CD4-positive, alpha-beta T cell (primary cell): ENCODE measurements at places on chromosomes 4 and X.

GRCh38 chr4:126954537-126955291, 678.0 kb upstream of the INTU start:
- no peak for DNase-seq

- DNase-seq, result no peak
Observed at GRCh38 chrX:8043121-8043520, 115.9 kb upstream of the PNPLA4 start.

DNA sequence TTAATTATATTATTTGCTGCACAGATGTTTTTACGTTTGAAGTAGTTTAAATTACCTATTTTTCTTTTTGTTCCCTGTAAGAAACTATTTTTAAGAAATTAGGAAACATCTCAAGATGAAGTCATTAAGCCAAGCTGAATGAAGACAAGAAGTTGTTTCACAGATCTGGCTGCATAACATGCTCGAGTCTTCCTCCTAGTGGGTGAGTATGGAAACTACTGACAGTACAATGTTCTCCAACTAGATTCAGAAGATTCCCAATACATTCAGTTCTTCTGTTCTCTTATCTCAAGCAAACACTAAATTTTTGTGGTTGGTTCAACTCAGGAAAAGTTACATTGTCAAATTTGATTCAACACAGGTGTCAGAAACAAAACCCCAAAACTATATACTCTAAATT, 256.8 kb upstream of the VCX start:
- no peak for DNase-seq

- no peak for DNase-seq
Observed at GRCh38 chr4:145301386-145302080, 121.1 kb upstream of the OTUD4 start.

DNA sequence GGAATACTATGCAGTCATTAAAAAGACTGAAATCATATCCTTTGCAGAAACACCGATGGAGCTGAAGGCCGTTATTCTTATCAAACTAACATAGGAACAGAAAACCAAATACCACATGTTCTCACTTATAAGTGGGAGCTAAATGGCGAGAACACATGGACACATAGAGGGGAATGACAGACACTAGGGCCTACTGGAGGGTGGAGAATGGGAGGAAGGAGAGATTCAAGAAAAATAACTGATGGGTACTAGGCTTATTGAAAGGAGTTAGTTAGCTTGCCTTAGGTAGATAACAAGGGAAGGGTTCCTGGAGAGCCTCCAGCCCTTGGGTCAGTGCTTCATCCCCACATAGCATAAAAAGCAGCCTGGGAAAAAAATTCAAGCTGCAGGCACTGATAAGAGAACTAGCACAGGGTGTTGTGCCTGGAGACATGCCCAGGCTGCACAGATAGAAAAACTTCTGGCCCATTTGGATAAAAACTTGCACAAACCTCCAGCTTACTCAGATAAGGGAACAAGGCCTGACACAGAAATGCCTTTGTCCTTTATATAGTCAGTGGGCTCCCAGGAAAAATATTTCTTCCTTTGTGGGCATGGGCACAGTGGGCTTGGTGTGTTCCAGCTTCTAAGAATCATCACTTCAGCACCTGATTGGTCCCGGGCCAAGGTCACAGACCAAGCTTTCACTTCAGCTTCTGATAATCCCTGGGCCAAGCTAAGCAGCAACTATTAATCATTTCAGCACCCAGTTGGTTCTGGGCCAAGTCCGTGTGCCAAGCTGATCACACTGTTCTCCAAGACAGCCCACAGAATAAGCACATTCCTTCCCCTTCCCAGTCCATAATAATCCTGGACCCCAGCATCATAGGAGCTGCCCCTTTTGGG, 23.1 kb upstream of the PWWP3B start:
- no peak for DNase-seq

GRCh38 chrX:68832101-68832416, 3.2 kb downstream of the EFNB1 start:
- DNase-seq, result no peak

DNA sequence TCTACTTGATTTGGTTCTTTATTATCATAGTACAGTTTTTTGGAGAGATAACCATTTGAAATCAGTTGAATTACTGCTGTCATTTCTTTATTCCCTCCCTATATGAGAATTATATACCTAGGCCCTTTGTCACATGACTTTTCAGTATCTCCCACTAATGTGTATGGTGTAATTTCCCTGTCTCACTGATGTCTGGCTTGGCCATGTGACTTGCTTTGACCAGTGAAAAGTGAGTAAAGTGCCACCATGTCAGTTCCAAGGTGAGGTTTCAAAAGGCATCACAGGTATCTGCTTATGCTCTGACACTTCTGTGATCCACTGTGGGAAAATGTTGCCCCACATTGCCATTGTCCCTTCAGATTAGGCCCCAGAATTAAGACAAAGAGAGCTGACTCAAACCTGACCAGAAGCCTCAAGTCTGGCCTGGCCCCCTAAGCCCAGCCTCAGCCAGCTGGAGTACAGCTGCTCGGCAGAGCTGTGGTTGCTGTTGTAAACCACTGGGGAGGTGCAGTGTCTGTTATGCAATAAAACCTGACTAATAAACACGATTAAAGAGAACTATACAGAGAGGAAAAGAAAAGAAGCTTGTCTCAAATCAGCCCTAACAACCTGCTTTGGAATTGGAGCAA, 27.5 kb downstream of the SETD7 start:
- DNase-seq, result no peak

DNA sequence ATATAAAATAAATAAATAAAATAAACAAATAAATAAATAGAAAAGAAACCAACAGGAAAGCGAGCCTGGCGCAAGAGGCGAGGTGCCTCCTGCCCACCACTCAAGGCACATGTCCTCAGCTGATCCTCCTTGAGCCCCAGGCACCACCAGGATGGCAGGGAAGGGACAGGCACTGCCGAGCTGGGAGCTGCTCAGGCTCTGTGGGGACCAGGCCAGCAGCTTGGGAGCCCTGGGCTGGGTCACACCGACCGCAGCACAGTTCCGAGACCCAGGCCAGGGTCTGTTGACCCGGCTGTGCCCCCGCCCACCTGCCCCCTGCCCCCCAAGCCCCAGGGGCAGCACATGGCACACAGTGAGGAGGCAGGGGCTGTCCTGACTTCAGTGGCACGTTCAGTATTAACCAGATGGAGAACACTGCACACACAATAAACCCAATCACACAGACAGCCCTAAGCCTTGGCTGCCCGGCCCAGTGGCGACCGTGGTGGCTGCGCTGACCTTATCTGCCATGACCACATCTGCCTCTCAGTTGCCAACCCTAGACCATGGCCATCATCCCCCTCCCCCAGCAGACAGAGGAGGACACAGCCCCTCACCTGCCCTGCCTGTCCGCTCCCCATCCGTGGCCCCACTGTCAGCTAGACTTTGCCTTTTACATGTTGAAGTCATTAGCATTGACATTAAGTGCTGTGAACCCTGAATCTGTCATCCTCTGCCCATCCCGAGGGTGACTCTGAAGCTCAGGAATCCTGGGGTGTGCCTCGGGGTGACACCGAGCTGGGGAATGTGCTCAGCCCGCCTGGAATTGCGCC, 2.9 kb upstream of the TREX2 start:
- no peak for DNase-seq

DNA sequence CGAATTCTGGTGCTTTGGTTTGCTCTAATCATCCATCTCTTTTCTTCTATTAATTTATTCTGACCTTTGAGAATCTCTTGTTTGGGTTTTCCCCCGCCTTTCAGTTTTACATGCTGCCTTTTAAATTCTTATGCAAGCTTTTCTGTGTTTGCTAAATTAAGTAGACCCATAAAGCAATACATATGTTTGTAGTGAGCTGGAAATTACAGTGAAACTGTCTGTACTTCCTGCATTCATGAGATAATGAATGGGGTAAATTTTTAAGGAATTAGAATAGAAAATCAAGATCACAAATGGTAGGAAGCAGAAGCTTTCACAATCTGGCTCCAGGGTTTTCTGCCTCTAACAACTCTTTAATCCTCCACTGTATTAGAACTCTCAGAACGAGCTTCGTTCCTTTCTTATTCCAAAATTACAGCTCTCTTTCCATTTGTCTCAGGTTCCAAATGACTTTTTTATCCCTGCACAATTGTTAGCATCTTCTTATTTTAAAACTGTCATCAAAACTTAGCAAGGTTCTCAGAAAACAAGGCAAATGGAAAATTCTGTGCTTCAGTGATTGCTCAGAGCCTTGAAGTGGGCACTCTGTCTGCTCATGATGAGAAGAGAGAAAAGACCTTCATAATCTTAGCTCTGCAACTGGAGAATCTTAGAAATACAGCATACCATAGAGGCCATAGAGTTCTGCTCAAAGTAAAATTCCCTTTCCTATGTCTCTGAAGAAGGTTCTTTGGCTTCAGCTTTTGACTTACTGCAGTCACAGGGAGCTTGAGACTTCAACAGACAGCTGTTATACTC, 108.2 kb downstream of the EGF start:
- DNase-seq, result no peak

- no peak for DNase-seq
Observed at GRCh38 chrX:115402299-115402698, 112.8 kb downstream of the LUZP4 start.

DNA sequence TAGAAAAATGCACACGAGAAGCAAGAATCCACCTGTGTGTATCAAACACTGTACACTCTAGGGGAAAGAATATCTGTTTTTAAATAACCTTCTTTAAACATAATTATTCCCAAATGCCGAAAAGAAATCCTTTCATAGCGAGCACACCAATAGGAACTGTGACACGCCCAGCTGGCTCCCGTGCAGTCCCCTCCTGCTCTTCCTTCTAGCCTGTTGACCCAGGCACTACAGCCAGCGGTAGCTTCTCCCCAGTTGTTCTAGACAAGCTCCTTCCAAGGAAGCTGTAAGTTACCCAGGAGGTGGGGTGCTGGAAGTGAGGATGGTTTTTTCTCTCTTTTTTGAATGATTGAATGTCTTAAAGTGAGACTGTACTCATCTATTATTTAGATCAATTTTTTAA, 19.5 kb upstream of the NOCT start:
- no peak for DNase-seq

DNA sequence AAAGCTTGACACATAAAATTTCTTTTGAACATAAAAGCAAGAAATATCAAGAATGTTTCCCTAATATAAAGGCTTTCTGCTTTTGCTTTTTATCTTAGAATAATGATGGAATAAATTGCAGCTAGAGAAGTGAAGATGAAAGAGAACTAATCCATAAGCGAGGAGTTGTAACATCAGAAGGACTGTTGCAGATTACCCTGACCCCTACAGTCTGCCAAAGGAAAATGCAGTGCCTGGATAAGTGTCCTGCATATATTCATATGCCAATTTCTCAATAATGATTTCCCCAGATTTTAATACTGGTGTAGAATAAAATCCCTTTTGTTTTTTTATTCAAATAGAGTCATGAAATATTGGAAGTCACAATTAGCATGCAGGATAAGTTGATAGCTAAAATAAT, 115.9 kb downstream of the MAGEC2 start:
- no peak for DNase-seq

- no peak for DNase-seq
Observed at GRCh38 chr4:125388613-125389012, 73.9 kb downstream of the FAT4 start.

DNA sequence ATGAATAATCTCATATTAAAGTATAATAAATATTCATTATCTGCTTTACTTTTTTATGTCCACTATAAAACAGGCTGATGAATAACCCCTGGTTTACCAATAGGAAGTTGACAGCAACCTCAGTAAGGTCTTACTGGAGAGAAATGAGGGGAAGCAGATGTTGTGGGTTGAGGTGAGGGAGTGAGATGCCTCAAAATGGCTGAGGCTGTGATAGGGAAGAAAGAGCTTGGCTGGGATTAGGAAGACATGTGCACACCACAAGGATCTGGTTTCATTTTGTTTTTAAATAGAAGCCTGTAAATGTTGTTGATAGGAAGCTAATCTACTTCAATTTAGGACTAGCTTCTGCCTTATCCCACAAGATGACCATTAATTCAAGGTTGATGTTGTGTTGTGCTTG, 14.4 kb upstream of the CYBB start:
- DNase-seq, result no peak

- DNase-seq, result no peak
Observed at GRCh38 chr4:163331629-163332376, 593 bp downstream of the NPY1R start.

DNA sequence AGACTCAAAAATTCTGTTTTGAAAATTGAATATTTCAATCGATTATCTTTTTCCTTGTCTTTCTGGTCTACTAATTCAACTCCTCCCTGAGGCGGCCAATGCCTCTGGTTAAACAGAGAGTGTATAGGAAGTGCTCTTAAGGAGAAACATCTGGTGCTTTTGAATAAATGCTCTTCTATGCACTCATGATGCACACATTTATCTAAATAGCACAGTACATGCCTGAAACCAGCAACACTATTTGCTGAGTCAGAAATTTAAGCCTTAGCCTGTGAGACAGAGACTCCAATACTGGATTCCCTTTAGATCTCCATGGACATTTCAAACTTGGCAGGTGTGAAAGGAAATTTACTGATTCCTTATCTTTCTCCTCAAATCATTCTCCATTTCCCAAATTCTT, 118.6 kb downstream of the SLIT2 start:
- no peak for DNase-seq

DNA sequence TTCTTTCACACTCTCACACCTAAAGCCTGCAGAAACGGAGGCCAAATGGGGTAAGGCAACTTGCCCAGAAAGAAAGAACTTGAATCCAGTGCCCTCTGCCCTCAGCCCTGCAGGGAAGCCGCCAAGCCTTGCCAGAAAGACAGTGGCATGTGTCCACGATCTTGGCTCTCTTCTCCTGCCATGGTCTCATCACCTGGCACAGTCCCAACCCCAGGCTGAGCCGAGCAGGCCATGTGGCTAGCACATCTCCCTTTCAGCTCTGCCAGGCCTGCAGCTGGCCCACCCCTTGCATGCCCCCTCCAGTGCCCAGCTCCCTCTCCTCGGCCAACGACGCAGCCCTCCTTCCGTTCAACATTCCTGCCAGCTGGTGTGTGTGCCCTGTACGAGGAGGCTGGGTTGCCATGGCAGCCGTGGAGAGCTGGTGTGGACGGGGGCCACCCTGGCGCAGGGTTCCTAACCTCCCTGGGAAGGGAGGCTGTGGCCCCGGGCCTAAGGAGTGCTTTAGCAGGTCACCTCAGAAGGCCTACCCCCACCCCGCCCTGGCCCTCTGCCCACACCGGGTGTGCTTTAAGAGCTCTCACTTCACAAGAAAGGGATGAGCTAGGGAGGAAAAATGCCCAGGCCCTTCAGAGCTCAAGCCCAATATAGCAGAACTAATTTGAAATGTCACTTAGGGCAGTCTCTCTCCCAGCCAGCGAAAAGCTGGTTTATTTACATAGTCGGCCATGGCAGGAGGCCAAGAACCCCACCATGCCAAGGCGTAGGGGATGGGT, 73.0 kb upstream of the PJA1 start:
- no peak for DNase-seq

GRCh38 chr4:3807311-3807710, 41.1 kb downstream of the ADRA2C start:
- DNase-seq, result no peak
